ENCODE measurements at places on chromosomes 7 and 10. TPM values are rescaled to one million over a fixed set of nuclear protein-coding genes. Genes with fewer than 3 reads are reported as not detected.

GRCh38 chr10:103640436-103641181, 147.1 kb downstream of the NEURL1 start:
- no peak for DNase-seq

DNA sequence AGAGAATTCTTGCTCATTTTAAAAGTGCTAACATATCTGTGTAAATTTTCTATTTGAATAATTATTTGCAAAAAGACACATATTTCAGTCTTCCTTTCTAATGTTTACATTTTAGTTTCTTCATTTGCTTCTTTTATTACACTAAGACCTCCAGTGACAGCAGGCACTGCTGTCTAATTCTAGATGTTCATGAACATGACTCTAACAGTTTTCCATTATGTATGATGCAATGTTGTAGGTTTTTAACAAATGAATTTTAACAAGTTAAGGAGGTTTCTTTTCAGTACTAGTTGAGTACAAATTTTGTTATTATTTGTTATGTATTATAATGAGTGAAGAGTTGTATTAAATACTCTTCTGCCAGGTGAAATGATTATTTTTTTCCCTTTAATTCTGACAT, 83.6 kb downstream of the GRB10 start:
- no peak for DNase-seq

Gene KCNH2
- not detected for total RNA-seq

Gene ZNF273
- total RNA-seq, result 9.6 TPM

Gene GRM3
- total RNA-seq, result not detected
